ENCODE measurements at places on chromosomes 2 and 18. TPM values are rescaled to one million over a fixed set of nuclear protein-coding genes. Genes with fewer than 3 reads are reported as not detected.

CYP27C1 gene
- 7.0 TPM for polyA plus RNA-seq

MAP3K19 gene
- polyA plus RNA-seq, result not detected

HOXD13 gene
- polyA plus RNA-seq, result 0.36 TPM

AKAIN1 gene
- polyA plus RNA-seq, result not detected

KYNU gene
- 4.7 TPM for polyA plus RNA-seq

HSPE1 gene
- polyA plus RNA-seq, result 289 TPM

SLC40A1 gene
- 103 TPM for polyA plus RNA-seq

STARD6 gene
- polyA plus RNA-seq, result 0.36 TPM

SIX3 gene
- polyA plus RNA-seq, result not detected

CFAP221 gene
- 32.3 TPM for polyA plus RNA-seq

FOXI3 gene
- 0.14 TPM for polyA plus RNA-seq

ERFE gene
- 0.70 TPM for polyA plus RNA-seq

DNA sequence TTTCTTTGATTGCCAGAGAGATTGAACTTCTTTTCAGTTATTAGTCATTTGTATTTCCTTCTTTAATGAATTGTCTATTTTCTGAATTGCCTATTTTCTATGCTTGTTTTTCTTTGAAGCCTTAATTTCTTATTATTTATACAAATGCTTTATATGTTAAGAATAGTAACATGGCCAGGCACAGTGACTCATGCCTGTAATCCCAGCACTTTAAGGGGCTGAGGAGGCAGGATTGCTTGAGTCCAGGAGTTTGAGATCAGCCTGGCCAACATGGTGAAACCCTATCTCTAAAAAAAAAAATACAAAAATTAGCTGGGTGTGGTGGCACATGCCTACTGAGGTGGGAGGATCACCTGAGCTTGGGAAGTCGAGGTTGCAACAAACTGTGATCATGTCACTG, 4.7 kb upstream of the RAB11FIP5 start:
- DNase-seq, result no peak

GRCh38 chr2:201205515-201205849, 22.5 kb downstream of the CASP10 start:
- no peak for DNase-seq

DNA sequence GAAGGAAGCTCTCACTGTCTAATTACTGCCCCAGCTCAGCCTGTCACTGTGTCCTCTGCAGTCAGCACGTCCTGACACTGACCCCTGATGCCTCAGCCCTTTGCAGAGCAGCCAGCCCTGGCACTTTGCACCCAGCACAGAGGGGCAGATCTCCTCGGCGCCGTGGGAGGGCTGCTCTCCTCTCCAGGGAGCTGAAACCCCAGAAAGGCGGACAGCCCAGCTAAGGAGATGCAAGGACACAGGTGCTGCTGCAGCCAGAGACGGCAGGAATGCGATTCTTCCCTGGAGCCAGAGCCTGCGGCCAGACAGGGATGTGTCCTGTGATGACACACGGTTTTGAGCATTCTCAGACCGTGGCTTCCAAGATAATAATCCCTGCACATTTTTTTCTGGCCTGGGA, 34.5 kb upstream of the SIX3 start:
- no peak for DNase-seq

DNA sequence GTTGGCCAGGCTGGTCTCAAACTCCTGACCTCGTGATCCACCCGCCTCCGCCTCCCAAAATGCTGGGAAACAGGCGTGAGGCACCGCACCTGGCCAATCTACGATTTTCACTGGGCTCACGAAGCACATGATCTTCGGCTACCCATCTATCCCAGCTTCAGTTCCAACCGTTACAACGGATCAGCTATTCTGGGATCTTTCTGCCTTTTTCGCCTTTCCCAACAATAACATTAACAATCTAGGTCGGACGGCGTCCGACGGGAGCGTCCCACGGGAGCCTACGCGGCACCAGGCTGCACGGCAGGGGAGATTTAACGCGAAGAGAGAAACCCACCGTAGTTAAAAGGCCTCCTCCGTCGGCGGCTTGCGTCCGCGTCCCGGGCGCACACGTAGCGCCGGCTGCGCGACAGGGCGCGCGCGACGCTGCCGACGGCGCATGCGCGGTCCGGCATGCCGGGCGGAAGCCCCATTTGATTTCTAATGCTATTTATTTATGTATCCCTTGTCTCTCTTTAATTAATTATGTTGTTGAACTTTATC, at the start of gene MSL3B:
Gene MSL3B, minus strand, starts transcription at position 394 of the 540 bp plus-strand sequence.
- no peak for DNase-seq

DNA sequence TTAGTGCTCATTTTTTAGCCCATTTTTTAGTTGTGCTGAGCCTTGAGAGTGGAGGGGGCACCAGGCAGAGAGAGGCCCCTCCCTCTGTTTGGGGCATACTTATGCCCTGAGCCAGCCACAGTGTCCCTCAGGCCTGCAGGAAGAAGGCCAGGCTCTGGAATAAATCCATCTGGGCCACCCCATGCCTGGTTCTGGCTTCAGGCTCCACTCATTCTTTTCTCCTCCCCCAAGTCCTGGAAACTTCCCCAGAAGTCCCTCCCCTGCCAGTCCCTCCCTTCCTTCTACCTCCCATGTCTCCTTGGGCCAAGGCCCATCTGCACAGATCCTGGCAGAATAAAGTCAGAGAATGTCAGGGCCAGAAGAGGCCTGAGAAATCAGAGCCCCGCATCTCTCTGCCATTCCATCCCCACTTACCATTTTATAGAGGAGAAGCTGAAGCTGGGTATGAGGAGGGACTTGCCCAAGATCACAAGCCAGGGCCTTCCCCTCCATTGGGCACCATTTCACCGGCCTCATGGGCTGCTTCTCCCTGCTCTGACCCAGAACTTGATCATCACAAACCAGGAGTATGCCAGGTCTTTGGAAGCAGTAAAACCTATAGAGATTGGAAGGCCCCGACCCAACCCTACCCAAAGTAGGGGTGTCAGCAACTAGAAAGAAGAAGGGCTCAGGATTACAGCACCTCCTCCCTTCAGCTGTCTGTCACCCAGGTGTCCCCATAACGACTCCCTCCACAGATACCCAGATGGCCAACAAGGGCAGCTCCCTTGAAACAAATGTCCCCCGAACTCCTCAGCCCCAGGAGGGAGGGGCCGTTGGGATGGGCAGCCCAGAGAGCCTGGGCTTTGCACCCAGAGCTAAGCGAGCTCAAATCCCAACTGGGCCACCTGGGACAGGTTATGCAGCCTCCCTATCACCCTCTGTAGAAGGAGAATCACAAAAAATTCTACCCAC, 108.4 kb downstream of the POLR1A start:
- no peak for DNase-seq

GRCh38 chr2:5042666-5043440, 649.3 kb upstream of the SOX11 start:
- DNase-seq, result no peak

DNA sequence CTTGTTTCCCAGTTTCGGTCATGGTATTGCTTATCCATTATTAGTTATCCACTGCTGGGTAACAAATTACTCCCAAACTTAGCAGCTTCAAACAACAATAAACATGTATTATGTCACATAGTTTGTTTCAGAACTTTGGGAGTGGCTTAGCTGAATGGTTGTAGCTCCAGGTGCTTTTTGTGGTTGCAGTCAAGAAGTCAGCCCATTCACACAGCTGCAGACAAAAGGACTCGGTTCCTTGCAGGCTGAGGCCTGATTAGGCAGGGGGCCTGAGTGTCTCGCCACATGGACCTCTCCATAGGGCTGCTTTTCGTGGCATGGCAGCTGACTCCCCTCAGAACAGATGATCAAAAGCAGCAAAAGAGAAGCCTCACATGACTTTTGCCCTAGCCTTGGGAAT, 58.2 kb upstream of the ITGA4 start:
- no peak for DNase-seq

GRCh38 chr2:218517434-218518206, 50.5 kb downstream of the USP37 start:
- DNase-seq, result no peak

DNA sequence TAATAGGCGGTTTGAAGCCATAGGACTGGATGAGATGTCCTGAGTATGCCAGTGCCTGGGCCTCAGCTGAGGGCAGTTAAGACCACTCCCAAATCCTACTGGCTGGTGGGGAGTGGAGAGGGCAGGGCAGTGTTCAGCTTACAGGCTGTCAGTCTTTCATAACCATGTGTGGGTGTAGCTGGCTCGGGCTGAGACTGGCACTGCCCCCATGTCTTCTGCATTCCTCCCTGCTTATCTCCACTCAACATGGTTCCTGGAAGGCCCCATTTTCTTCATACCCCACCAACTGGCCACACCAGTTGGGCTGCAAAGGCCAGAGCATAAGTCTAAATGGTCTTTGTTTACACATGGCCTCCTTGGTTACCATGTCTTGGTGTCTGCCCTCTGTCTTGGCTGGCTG, 17.2 kb upstream of the IL37 start:
- no peak for DNase-seq

GRCh38 chr2:189254268-189254883, 74.8 kb upstream of the COL5A2 start:
- no peak for DNase-seq

- no peak for DNase-seq
These were observed 11.1 kb downstream of the SPOPL start for GRCh38 chr2:138512672-138513071.

GRCh38 chr2:108220942-108221541, 18.7 kb upstream of the SULT1C3 start:
- no peak for DNase-seq

DNA sequence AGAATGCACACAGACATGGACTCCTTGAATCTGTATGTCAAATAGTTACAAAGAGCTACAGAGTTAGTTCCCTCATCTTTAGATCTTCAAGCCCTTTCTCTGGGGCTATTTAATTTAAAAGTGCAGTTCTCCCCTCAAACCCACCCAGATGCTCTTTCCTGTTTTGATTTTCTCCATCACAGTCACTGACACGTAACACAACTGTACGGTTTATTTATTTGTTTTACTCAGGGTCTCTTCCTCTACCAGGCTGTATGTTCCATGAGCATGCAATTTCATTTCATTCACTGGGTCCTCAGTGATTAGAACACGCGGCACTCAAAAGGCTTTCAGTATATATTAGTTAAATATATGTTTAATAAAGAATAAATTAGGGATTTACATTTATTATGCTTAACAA, 94.7 kb downstream of the DOCK10 start:
- DNase-seq, result no peak

DNA sequence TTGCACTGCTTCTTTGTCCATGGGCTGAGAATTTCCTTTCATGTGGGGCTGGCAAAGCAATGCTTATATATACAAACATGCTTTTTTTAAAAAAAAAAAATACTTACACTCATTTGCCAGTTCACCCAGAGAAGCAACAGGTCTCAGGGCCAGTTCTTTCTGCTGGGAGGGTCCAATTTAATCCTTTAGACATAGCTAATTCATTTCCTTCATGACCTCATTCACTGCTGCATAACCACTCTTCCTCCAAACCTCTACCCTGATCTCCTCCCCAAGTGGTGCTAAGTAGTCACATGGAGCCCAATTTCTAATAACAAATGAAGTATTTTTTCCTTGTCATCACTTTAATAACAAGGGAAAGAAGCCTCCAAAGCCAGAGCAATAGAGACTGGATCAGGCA, 17.1 kb upstream of the TMEM178A start:
- no peak for DNase-seq

GRCh38 chr2:74267068-74267467, 68.7 kb downstream of the MTHFD2 start:
- no peak for DNase-seq

GRCh38 chr18:58562146-58562998, 66.5 kb downstream of the ALPK2 start:
- no peak for DNase-seq

- DNase-seq, result no peak
These were observed 151.8 kb upstream of the SERPINE2 start for GRCh38 chr2:224190936-224191270.

- no peak for DNase-seq
These were observed 415.1 kb upstream of the CHST9 start for GRCh38 chr18:27600245-27600644.

- no peak for DNase-seq
These were observed 39.7 kb upstream of the NEDD4L start for GRCh38 chr18:58004317-58004716.

GRCh38 chr2:237758185-237758584, 40.4 kb upstream of the RBM44 start:
- DNase-seq, result no peak

DNA sequence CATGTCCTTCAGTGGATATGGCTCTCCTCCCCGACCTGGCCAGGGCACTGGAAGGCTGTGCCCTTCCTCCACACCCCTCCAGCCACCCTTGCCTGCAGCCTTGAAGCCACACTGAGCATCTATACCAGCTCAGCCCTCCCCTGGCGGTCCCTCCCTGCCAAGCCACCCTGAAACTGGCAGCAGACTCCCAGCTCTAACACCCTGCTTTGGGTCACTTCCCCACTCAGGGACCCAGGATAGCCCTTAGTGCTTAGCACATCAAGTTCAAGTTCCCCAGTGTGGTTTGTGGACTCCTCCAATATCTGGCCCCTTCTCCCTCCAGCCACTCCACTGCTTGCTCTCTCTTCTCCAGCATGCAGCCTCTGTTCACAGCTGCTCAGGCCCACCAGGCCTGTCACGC, 89.4 kb downstream of the TNS1 start:
- DNase-seq, result no peak

DNA sequence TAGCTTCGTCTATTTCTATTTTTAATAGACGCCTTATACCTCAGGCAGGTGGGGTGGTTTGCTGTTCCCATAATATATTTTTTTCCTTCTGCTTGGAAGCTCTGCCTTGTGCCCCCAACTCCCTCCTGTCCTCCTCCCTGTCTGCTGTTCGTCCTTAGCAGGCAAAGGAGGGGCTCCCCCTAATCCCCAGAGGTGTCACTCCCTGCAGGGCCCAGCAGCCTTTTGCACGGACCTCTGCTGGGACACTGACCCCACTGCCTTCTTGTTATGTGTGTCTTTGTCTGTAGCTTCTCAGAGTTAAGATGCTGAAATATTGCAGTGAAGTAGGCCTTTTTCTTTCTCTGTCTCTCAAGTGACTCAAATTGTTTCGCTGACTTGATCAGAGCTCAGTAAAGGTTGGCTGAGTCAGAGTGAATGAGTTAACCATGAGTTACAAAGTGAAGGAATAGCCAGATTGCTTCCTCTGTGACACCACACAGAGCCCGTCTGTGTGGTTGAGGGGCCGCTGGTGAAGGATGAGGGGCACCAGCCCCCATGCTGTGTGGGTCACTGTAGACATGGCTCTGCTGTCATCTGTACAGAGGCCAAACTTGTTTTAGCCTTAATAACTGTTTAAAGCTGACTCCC, 47.7 kb downstream of the PRKCE start:
- no peak for DNase-seq

GRCh38 chr18:14074187-14074586, 58.0 kb downstream of the ZNF519 start:
- no peak for DNase-seq

All from left renal pelvis (tissue), 4 donors.